ENCODE measurements at places on chromosomes 11 and 22. TPM values are rescaled to one million over a fixed set of nuclear protein-coding genes. Genes with fewer than 3 reads are reported as not detected.
A peak's percentile ranks its signal among the peaks of the same experiment; 100 is the strongest.

The ACER3 gene
- total RNA-seq, result 16.1 TPM

DNA sequence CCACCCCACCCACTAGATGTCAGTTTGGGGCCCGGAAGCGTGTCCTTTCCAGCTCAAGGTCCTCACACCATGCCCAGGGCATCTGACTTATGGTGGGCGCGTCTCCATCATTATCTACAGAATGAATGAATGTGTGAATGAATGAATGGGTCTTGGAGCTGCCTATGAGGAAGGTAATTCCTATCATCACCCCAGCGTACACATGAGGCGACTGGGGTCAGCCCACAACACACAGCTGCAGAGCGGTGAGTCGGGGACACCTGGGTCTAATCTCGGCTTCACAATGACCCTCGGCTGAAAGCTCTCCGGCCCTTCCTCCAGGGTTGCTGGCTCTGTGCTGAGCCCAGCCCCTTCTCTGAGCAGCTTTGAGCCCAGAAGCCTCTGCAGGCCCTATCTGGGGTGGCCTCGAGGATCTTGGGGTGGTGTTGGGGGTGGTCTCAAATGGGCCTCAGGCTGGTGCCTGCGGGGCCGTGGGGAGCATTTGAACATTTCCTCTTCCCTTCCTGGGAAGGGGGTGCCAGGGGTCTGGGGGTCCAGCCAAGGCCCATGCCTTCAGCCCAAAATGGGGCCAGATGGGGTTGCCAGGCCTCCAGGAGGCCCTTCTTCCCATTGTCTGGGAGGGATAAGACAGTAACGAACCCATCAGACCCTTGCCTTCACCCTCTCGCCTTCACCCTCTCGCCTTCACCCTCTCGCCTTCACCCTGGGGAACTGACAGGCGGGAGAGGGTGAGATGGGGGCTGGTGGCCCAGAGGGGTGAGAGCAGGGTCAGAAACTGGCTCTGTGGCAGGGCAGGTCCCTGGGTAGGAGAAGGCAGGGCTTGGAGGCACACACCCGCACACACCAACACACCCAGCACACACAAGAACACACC lies 82.4 kb downstream of the MYEOV start:
- no peak for DNase-seq

The PLAAT4 gene
- 13.7 TPM for total RNA-seq

DNA sequence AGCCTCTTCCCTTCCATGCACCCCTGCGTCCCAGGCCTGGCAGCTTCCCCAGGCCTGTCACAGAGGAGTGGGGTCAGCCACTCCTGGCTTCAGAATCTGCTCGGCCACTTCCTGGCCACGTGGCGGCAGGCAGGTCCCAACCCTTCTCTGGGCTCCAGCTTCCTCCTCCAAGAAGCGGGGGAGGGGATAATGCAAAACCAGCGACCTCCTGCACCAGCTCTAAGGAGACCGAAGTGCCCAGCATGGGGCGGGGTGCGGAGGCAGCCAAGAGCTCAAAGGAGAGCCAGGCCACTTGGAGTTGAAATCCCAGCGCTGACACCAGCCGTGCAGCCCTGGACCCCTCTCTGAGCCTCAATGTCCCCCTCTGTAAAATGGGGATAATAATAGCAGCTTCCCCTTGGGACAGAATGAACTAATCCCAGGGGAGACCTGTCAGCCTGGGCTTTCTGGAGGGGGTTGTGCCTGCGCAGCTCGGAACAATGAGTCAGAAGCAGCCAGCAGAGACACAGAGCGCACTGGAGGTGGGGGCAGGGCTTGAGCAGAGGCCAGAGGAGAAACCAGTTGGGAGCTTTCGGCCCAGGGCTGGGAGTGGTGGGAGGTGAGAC lies 22.8 kb upstream of the PICK1 start:
- peak; percentile 79 for DNase-seq

DNA sequence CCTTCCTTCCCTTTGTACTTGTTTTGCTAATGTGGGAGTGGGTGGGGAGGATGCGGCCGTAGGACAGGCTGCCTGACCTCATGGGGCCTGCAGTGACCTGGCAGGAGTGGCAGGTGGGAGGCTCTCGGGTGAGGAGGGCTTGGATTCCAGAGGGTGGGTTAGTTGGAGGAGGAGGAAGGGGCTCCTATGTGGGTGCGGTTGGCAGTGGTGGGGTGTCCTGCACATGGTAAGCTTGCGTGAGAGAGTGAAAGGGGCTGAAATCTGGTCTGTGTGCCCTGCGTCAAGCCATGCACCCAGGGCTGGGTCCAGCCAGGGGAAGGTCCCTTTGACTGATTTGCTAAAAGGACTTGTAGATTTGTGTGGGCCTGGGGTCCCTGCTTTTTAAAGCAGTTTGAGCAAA lies 90.7 kb upstream of the OR4B1 start:
- no peak for DNase-seq

DNA sequence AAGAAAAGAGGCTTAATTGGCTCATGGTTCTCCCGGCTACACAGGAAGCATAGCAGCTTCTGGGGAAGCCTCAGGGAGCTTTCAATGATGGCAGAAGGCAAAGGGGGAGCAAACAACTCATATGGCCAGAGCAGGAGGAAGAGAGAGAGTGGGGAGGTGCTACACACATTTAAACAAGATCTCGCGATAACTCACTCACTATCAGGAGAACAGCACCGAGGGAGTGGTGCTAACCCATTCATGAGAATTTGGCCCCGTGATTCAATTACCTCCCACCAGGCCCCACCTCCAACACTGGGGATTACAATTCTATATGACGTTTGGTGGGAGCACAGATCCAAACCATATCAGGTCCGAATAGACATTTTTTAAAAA lies 41.7 kb upstream of the APLNR start:
- DNase-seq, result no peak

- no peak for DNase-seq
Measured at GRCh38 chr11:30346068-30346688, 23.3 kb downstream of the ARL14EP start.

The TMEM80 gene
- 16.4 TPM for total RNA-seq
